ENCODE measurements at places on chromosomes 2 and 18.

DNA sequence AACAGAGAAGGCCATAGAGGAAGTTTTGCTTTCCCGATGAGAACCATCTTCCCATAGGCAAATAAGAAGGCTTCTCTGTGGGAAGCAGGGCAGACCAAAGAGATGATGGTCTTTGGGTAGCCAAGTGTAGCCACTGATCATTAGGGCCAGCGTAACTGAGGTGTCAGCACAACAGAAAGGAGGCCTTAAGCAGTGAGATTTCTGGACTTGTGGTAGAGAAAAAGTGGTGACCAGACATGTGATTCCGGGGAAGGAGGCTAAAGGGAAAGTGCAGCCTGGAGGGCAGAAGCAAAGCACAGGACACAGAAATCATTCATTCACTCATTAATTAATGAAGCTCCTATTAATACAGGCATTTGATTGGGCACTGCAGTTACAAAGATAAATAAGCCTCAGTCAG is 15.4 kb downstream of the EVA1A start:
- DNase-seq = no peak

GRCh38 chr2:196586511-196586991 is 53.0 kb upstream of the CCDC150 start:
- DNase-seq = no peak

- DNase-seq = no peak
Measured at GRCh38 chr2:65357959-65358294, 74.5 kb downstream of the SPRED2 start.

- DNase-seq = no peak
Measured at GRCh38 chr2:43285987-43286386, 59.6 kb upstream of the ZFP36L2 start.

GRCh38 chr2:67896076-67896475 is 166.7 kb downstream of the C1D start:
- DNase-seq = no peak

GRCh38 chr2:180621941-180622918 is 358.2 kb upstream of the UBE2E3 start:
- no peak for DNase-seq

DNA sequence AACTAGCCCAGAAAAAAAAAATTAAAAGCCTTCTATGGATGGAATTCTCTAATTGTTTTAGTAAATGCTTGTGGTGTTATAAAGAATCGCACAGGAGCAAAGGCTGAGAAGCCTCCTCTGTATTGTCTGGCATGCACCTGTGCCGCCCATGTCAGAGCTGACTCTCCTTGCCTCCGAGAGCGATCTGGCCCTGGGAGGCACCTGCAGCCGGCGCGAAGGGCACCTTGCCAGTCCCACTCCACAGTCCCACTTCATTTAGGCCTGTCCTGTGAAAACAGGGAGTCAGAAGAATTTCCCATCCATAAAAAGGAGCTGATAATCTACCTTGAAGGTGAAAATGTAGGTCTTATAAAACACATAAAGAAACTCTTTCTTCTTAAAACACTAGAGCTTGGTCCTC is 170.9 kb upstream of the PXDN start:
- DNase-seq = no peak

DNA sequence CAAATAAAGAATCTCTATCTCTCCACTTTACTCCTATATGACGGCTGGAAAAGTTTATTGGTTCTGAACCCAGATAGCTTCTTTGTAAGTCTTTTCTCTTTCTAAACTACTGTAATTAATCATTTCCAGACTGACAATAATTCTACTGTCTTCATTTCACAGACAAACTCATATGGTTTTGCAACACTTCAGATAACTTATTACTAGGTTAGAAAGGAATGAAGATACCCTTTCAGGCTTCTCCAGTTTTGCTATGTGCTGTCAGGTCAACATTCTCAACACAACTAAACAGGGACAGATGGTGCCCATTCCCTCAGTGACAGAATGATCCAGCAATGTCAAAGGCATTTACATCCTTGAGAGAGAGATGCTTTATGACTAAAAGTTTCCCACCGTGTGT is 198.5 kb upstream of the ITGA4 start:
- no peak for DNase-seq

GRCh38 chr2:71306762-71307161 is 24.8 kb upstream of the ZNF638 start:
- no peak for DNase-seq

DNA sequence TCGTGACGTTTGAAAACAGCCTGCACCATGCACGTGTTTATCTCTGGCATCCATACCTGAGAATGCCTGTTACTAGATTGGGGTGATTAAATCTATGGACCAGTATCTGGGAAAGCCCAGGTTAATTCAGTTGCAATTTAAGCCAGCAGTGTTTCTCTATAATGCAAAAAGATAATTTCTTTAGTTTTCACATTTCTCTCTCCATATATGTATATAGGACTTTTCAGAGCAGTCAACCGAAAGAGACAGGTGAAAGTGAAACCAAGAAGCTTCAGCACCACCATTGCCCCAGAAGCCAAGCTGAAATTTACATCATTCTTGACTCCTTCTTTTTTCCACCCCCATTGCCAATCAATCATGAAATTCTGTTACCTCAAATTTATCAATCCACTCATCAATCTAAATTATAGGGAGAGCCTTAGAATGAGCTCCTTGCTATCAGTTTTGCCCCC is 2.7 kb upstream of the LRP2 start:
- DNase-seq = no peak

GRCh38 chr18:77308216-77308615 is 58.6 kb downstream of the GALR1 start:
- DNase-seq = no peak

DNA sequence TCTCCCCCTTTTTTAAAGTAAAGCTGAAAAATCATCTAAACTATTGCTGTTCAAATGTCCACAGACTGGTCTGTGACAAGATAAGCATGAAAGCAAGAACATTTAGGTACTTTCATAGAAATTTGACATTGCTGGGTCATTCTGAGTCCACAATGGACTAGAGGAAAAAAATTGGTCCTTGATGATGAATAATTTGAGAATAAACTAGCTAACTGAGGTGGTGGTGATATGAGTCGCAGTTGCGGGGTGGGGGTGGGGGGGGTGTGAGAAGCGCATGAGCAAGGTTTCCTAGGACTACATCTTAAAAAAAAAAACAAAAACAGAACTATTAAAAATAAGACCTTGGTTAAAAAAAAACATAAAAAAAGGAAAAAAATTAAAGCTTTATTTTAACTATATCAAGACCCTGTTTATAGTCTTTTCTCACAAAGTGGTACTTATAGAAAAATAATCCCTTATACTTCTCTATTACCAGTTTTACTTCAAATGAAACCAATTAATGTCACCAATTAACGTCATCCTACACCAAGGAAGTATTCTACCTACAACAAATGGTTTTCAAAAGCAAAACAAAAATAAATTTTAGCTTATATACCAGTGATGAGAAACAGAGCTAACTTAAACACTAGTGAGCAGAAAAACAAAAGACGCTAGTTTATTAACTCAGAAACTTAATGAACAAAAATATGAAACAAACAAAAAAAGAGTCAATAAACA is 88.1 kb downstream of the ASXL2 start:
- no peak for DNase-seq
